ENCODE measurements at places on chromosomes 11 and 22.
A peak's percentile ranks its signal among the peaks of the same experiment; 100 is the strongest.

- DNase-seq, result no peak
Observed at GRCh38 chr11:92123540-92123939, 101.1 kb upstream of the FAT3 start.

GRCh38 chr11:65404638-65405339, 17.8 kb upstream of the NEAT1 start:
- no peak for DNase-seq

- no peak for DNase-seq
Observed at GRCh38 chr22:45997777-45998637, 21.0 kb upstream of the WNT7B start.

GRCh38 chr11:128525411-128526243, 61.7 kb downstream of the ETS1 start:
- peak; percentile 88 for DNase-seq

GRCh38 chr22:36454916-36455570, 26.4 kb downstream of the TXN2 start:
- peak; percentile 80 for DNase-seq

GRCh38 chr22:33073989-33074418, 15.8 kb upstream of the SYN3 start:
- DNase-seq, result no peak

DNA sequence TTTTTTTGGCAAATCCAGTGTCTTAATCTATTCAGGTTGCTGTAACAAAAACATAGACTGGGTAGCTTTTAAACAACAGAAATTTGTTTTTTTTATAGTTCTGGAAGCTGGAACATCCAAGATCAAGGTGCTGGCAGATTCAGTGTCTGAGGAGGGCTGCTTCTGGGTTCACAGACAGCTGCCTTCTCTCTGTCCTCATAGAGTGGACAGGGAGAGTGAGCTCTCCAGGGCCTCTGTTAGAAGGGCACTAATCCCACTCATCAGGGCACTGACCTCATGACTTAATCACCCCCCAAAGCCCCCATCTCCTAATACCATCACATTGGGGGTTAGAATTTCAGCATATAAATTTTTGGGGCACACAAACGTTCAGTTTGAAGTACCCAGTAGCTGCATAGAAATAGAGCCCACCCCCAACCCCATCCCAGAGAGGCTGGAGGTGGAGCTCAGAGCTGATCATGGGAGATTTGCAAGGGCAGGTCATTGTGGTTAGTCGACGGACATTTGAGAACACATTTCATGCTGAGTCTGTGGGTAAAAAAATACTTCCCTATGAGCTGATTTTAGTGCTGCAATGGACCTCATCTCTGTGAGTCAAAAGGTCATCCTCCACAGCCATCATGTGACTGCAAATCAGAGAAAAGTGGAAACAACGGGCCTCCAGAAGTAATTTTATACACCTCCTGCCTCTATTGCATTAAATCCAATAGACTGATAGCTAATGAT, 203.1 kb upstream of the CADM1 start:
- DNase-seq, result no peak

DNA sequence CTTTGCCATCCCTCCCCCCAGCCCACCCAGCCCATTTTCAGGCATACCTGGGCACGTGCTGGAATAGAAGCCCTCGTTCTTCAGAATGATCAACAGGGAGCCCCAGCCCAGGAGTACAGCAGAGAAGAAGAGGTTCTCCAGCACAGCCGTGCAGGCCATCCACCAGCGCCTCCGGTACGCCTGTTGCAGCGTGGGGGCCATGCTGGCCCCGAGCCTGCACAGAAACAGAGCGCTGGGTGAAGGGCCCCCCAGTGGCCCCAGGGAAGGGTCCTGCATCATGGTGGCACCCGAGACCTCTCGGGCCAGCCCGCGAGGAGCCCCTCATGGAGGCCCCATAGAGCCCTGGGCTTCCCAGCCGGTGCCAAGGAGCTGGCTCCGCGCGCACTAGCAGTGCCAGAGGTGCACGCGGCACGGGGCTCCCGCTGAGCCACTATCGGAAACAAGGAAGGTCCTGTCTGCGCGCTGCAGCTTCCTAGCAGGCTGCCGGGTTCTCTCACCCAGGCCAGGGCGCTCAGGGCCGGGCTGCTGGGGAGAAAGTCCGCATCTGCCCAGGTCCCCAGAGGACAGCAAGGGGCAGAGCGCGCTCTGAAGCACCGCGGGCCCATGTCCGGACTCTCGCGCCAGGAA, 1.5 kb downstream of the SLC43A1 start:
- DNase-seq, result no peak

DNA sequence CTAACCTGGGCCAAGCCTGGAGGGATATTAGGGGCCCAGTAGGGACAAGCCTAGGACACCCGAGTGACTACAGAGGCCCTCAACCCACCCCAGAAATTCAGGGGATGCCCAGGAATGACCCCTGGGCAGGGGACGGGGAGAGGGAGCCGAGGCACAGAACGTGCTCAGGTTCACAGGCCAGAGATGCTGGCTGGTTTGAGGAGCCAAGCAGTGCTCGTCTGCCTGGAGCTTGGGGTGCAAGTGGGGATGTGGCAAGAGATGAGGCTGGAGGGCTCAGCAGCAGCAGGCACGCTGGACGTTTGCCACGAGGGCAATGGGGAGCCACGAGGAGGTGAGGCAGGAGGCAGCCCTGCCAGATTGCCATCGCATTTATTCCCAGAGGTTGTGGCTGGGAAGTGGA, 34.0 kb upstream of the EMID1 start:
- DNase-seq, result no peak

DNA sequence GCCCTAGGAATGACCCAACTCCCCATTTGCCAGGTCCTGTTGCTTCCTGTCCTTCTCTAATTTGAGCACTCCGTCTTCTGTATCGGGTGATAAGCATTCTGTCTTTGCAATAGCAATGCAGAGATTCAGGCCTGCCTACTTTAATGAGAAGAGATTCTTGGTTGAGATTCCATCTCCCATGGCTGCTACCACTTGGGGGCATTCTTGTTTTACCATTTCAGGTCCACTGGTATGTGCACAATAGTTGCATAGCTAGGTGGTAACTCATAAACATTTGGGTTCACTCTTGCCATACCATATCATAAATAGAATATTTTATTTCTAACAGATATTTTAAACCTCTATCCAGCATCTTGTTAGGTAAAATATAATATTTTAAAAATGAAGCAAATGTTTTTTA, 34.4 kb upstream of the CALCB start:
- no peak for DNase-seq

GRCh38 chr11:123470842-123471241, 40.8 kb downstream of the GRAMD1B start:
- no peak for DNase-seq

DNA sequence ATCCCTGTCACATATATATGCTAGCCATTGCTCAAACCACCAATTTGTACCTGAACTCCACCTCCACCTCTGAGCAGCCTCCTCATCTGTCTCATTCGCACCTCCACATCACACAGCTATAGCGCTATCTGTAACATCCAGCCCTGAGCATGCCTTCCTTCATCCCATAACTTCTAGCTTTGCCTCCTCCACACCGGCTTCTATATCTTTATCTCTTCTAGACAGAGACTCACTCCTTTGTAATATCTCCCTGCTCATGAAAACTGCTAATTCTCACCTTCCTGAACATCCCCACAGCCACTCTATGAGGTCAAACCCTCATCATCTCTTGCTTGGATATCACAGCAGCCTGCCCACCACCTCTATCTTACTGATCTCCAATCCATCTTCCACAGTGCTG, 5.9 kb downstream of the SIAE start:
- DNase-seq, result no peak

DNA sequence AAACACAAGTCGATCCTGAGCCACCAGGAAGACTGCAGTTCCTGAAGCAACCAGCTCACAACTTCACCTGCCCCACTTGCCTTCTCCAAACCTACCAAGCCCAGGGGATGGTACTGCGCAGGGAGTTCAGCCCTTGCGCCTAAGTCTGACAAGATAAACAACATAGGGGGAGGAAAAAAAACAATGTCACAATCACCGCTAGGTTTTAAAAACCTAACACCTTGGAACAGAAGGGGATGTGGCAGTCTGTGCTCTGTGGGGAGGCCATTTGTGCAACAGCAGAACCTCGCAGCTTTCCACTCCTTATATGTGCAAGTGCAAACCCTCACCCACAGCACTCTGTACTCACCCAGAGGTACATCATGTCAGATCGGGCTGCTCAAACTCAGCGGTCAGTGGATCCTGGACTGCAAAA, 134.2 kb downstream of the RBFOX2 start:
- no peak for DNase-seq

DNA sequence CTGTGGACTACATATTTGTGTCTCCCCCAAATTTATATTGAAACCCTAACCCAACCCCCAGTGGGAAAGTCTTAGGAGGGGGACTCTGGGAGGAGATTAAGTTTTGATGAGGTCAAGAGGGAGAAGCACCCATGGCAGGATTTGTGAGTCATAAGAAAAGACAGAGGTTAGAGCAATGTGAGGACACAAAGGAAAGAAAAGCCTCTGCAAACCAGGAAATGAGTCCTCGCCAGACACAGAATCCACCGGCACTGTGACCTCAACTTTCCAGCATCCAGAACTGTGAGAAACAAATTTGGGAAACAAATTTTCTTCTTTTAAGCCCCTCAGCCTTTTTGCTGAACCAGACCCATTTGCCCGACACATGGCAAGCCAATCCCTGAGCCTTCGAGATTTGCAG, 397.0 kb downstream of the NTM start:
- DNase-seq, result no peak

GRCh38 chr11:27699926-27700350, 317 bp downstream of the BDNF start:
- no peak for DNase-seq

- DNase-seq, result no peak
Observed at GRCh38 chr11:64660706-64661105, 62.3 kb downstream of the NRXN2 start.

DNA sequence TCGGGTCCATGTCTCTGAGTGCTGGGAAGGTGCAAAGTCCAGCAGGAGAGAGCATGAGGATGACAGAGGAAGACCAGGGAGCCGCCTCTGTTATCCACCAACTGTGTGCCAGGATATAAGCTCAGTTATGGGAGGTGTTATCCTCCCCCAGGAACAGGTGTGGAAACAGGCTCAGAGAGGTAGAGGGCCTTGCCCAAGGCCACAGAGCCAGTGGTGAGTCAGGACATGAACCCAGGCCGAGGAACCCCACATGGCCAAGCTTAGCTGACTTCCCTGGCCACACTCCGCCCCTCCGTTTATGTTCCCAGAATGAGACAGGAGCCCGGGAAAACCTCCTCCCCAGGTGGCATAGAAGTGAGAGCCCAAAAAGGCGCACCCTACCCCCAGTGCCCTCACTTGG, 50.3 kb downstream of the ISX start:
- no peak for DNase-seq

DNA sequence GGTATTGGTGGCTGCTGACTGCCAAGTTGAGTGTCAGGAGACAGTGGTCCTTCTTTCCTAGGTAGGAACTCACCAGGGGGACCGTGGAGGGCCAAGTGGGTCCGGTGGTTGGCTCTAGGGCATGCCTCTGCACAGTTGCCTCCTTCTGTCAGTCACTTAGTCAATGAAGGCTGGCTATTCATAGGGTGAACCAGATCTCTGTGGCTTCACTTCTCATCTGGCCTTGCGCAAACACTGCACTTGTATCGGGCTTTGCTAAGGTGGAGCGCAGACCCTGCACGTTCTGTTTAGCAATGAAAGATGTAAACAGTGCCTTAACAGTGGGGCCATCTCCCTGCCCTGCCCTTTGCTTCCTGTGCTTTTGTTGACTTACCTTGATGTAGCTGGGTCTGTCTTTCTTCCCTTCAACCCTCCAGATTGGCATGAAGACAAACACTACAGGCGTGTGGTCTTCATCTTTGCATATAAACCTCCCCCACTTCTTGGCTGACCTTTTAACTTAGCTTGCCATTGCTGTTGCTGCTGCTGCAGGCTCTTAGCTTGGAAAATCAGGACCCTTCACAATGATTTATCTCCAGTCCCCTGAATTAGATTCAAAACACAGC, 6.7 kb upstream of the SORL1-AS1 start:
- DNase-seq, result no peak

DNA sequence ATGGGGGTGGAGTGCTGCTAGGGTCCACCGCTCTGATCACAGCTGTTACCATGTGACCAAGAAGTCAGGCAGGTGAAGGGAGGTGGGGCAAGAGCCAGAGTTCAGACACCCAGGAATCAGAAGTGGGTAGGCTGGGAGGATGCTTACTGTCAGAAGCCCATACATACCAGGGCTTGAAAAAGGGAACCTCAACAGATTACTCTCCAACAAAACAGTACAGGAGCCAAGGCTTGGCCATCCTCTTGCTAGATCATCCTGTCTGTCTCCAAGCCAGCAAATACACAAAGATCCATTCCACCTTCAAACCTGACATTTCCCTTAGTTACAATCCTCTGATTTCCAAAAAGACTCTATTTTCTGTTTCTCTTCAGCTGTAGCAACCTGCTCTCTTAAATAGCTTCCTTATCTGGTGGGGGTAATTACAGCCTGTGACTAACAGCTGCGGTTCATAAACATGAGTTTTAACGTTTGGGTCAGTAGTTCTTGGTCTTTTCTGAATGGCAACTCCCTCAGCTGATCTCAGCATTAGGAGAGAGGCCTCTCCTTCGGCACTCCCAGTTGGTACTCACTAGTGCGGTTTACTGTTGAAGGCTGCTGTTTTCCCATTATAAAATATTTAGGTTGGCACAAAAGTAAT, 31.1 kb upstream of the WT1 start:
- DNase-seq, result no peak

DNA sequence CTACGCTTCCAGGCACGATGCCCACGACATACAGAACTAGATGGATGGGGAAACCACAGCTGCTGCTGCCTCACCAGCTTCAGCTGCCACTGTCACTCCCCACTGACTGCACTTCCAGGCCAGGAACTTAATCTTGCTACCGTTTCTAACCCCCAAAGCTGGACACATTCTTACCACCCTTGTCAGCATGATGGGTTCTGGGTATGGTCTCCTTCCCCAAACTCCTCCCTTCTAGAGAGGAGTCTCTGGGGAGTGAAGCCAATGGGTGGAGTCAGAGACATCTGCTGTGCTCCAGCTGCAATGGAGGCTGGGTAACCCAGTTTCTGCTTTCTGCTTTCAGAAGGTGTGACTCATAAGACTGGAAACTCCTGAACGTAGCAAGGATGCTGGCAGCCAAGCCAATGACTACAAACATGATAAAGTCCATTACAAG, 87.0 kb upstream of the THY1 start:
- no peak for DNase-seq

GRCh38 chr11:131136486-131136885, 220.2 kb upstream of the SNX19 start:
- DNase-seq, result no peak

- DNase-seq, result no peak
Observed at GRCh38 chr22:24053481-24054226, 42.5 kb downstream of the CABIN1 start.

GRCh38 chr11:78699609-78700135, 125.0 kb upstream of the NARS2 start:
- no peak for DNase-seq

- no peak for DNase-seq
Observed at GRCh38 chr11:43947815-43948214, 5.4 kb downstream of the C11orf96 start.

GRCh38 chr11:4025967-4026324, 68.7 kb upstream of the RRM1 start:
- no peak for DNase-seq

Measured in putamen (tissue), 1 donor.